ENCODE measurements at places on chromosomes 12 and 14. TPM values are rescaled to one million over a fixed set of nuclear protein-coding genes. Genes with fewer than 3 reads are reported as not detected.

DNA sequence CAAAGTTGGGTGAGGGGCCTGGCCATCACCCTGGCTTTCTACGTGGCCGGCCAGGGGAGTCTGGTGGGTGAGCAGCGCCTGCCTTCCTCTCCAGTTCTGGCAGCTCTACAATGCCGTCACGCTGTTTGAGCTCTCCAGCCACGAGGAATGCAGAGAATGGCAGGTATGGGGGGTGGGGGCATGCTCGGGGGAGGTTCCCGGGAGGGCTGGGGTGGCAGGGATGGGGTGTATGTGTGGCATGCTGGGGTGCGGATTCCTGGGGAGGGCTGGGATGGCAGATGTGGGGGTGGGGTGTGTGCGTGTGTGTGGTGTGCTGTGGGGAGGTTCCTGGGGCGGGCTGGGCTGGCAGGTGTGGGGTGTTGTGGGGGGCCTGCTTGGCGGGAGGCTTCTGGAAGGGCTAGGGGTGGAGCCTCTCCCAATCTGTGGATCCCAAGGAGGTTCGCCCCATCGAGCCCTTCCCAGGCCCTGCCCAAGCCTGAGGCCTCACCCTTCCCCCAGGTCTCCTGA lies 18.5 kb downstream of the RHOF start:
- H3K4me1 ChIP-seq, result peaks cover 12% of the 10 kb centered on the region
- no peaks in the 10 kb centered on the region for H3K27me3 ChIP-seq
- H3K36me3 ChIP-seq, result peaks cover 7% of the 10 kb centered on the region
- H3K4me3 ChIP-seq, result no peak overlapping the region

- no peaks in the 10 kb centered on the region for H3K27me3 ChIP-seq
- DNase-seq, result no peak
Measured at GRCh38 chr12:132131229-132131628, 12.9 kb downstream of the DDX51 start.

- H3K27me3 ChIP-seq, result no peaks in the 10 kb centered on the region
- peak overlapping the region; percentile 86 for H3K27ac ChIP-seq
- peaks cover 55% of the 10 kb centered on the region for H3K4me1 ChIP-seq
- no peak for DNase-seq
- H3K4me3 ChIP-seq, result peak overlapping the region; percentile 89
Measured at GRCh38 chr12:95002754-95003153, 743 bp downstream of the NDUFA12 start.

- H3K27ac ChIP-seq, result no peak overlapping the region
- no peak overlapping the region for H3K4me3 ChIP-seq
- no peaks in the 10 kb centered on the region for H3K4me1 ChIP-seq
- H3K27me3 ChIP-seq, result no peaks in the 10 kb centered on the region
Measured at GRCh38 chr12:100767371-100767770, 27.2 kb upstream of the ANO4 start.

GRCh38 chr14:52755607-52756316 lies 25.8 kb downstream of the STYX start:
- peaks cover 6% of the 10 kb centered on the region for H3K36me3 ChIP-seq
- DNase-seq, result no peak
- no peaks in the 10 kb centered on the region for H3K27me3 ChIP-seq
- H3K4me3 ChIP-seq, result no peak overlapping the region
- no peaks in the 10 kb centered on the region for H3K4me1 ChIP-seq

GRCh38 chr12:123118497-123118896 lies 32.4 kb downstream of the PITPNM2 start:
- no peaks in the 10 kb centered on the region for H3K27me3 ChIP-seq
- peaks cover 83% of the 10 kb centered on the region for H3K4me1 ChIP-seq
- no peaks in the 10 kb centered on the region for H3K36me3 ChIP-seq
- no peak overlapping the region for H3K27ac ChIP-seq
- H3K4me3 ChIP-seq, result no peak overlapping the region
- DNase-seq, result no peak

- H3K27me3 ChIP-seq, result no peaks in the 10 kb centered on the region
- H3K4me1 ChIP-seq, result peaks cover 18% of the 10 kb centered on the region
- peaks cover 4% of the 10 kb centered on the region for H3K36me3 ChIP-seq
- H3K27ac ChIP-seq, result no peak overlapping the region
- no peak overlapping the region for H3K4me3 ChIP-seq
Measured at GRCh38 chr14:99981806-99982205, 83.4 kb upstream of the EVL start.

GRCh38 chr14:32381869-32382268 lies 52.8 kb downstream of the AKAP6 start:
- no peak overlapping the region for H3K4me3 ChIP-seq
- no peak overlapping the region for H3K27ac ChIP-seq
- H3K36me3 ChIP-seq, result no peaks in the 10 kb centered on the region

- H3K4me3 ChIP-seq, result no peak overlapping the region
- peaks cover 6% of the 10 kb centered on the region for H3K27me3 ChIP-seq
- no peaks in the 10 kb centered on the region for H3K4me1 ChIP-seq
Measured at GRCh38 chr14:61168141-61168540, 113.0 kb downstream of the TMEM30B start.

DHRS2 gene
- total RNA-seq, result 0.17 TPM

PSMB11 gene
- not detected for total RNA-seq

TAS2R50 gene
- not detected for total RNA-seq

GALNT6 gene
- 5.4 TPM for total RNA-seq

HCAR3 gene
- total RNA-seq, result not detected

OR4K15 gene
- total RNA-seq, result not detected

CCT2 gene
- total RNA-seq, result 268 TPM

Data from activated naive CD4-positive, alpha-beta T cell treated with anti-CD3 and anti-CD28 coated beads for 36 hours (primary cell).